ENCODE measurements at places on chromosomes 2 and 18.

- DNase-seq = no peak
These were observed 150.1 kb downstream of the ARHGAP28 start for GRCh38 chr18:6879508-6880195.

GRCh38 chr18:13437034-13437433, 218.5 kb downstream of the LDLRAD4 start:
- no peak for DNase-seq

GRCh38 chr2:74349889-74350288, 6.7 kb upstream of the SLC4A5 start:
- no peak for DNase-seq

DNA sequence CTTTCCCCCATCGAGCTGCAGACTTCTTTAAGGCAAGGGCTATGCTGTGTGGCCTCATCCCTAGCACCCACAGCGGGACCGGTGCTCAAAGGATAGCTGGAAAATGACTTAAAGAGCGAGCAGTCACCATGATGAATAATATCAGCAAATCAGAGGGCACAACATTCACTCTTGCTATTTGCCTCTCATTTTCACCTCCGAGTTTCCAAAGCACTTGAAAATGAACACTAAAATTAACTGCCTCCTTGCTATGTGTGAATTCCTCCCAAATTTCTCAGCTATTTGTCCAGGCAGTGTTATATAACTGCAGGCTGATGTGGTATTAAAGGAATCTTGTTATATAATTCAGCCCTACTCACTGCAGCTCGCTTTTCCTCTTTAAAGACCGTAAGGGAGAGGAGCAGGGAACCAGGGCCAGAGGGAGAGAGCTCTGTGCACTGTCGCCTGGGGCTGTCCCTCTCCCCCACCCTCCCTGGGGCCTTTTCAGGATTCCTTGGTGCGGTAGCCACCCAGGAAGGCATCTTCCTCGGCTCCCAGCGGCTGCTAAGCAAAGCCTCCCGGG, 1.4 kb downstream of the CYS1 start:
- DNase-seq = no peak

- no peak for DNase-seq
These were observed 237.8 kb downstream of the PLCL1 start for GRCh38 chr2:198042189-198042588.

- peak; percentile 35 for DNase-seq
These were observed 1.1 kb downstream of the MAP2 start for GRCh38 chr2:209424781-209425470.

DNA sequence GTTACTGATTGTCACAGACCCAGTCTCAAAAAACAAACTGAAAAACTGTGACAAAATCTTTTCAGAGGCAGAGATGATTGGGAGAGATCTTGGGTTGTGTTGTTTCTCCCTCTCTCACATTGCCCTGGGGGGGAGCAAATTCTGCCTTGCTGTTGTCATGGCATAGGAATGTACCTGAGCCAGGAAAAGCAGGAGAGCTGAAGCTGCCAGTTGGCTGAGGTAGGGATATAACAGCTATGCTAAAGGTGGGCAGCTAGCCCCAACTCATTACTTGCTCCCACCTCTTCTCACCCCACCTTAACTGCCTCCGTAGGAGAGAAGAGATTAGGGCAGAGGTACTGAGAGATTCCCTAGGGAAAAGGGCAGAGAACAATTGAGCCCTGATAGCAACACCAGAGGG, 299.3 kb downstream of the OSR1 start:
- no peak for DNase-seq

DNA sequence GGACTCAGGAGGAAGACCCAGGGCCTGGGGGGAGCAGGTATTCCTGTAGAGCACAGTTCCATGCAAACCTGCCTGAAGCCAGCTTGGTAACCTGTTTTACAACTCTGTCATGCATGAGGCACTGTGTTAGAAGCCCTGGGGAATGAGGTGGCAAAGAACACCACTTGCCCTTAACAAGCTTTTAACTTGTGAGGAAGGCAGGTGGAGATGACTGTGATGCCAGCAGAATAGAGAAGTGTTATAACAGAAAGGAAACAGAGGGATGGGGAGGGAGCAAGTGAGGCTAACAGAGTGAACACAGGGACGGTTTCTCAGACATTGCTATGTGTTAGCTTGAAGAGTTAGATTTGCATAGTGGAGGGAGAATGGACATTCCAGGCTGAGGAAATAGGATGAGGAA, 11.5 kb upstream of the IL1A start:
- DNase-seq = no peak

DNA sequence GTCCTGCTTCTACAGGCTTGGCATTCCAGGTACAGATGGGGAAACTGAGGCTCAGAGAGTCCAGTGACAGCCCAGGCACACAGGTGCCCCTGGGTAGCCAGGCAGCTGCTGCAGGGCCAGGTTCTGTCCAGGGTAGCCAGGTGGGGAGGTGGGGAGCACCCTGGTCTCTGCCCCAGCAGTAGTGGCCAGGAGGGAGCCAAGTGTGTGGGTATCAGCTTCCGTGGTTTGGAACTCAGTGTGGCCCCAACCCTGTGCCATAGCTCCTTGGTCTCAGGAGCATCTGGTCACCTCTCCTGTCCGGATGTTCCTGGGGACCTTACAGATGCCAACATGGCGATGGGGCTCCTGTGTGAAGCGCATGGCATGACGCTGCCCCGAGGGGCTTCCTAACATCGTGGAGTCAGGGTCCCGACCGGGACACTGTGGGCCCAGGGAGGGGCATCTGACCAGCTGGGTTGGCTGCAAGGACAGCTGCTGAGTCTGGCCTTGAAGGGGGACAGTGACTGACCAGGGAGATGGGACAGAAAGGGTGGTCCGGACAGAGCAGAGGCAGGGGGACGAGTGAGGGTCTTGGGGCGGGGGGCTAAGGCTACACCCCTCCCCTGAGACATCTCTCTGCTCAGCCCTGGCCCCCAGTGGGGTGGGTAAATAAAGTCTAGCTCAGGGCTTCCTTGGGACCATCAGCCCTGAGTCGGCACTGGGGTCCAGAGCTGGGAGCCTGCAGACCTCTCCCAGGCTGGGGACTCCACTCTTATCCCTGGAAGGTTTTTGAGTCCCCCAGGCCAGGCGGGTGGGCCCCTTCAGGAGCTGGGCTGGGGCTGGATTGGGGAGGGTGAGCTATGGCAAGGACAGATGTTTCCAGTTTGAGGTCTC, 76.0 kb upstream of the SMAD7 start:
- DNase-seq = no peak

DNA sequence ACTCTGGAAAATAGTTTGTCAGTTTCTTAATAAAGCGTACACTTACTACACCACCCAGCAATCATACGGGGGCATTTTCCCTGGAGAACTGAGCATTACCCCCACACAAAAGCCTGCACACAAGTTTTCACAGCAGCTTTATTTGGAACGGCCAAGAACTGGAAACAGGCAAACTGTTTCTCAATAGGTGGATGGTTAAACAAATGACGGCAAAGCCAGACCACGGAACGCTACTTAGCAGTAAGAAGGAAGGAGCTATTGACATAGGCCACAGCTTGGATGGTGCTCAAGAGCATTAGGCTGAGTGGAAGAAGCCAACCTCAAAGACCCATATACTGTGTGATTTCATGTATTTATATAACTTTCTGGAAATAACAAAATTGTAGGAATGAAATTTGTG, 9.0 kb downstream of the MALL start:
- DNase-seq = no peak

DNA sequence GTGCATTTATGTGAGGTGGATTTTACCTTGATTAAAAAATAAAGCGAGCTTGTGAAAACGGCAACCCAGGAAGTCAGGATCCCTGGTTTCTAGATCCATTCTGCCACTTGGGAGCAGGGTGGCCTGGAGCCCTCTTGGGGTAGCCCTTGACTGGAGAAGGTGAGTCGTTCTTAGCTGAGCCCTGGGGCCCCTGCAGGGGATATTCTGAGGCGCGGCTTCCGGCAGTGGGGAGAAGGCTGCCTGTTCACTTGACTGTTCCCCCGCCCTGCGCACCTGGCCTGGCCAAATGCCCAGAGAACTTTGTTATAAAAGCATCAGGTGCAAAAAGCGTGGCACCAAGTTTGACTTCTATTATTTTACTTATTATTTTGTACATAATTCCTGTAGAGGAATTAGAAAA, 221.9 kb downstream of the DYSF start:
- DNase-seq = no peak

GRCh38 chr18:7592305-7593071, 25.4 kb downstream of the PTPRM start:
- no peak for DNase-seq

DNA sequence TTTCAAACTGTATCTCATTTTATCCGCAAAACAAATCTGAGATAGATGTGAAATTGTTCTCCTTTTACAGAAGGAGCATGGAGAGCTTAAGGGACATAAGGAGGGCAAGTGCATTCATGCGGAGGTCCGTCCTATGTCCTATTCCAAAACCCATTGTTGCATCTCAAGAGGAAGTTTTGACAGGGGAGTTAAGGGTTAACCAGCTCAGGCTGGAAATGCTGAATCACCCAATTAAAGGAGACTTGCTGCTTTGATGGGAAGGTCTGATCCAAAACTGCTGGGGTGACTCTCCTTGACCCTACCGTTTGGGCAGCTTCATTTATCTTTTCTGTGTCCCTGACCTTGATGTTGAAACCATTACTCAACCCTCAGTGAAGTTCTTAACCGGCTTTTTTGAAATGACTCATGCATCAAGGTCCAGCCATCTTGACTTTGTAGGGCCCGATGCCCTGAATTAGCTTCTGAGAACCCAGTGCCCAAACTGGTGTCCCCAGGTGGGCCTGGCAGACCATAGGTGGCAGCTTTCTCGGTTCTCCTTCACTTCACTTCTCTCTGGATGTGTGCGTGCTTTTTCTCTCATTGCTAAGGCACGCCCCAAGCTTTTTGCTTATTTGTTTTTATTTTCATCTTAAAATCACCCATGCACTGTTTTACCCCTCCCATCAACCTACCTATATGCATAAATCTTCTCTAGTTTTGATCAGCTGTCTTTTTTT, 15.9 kb upstream of the TXNDC2 start:
- no peak for DNase-seq

DNA sequence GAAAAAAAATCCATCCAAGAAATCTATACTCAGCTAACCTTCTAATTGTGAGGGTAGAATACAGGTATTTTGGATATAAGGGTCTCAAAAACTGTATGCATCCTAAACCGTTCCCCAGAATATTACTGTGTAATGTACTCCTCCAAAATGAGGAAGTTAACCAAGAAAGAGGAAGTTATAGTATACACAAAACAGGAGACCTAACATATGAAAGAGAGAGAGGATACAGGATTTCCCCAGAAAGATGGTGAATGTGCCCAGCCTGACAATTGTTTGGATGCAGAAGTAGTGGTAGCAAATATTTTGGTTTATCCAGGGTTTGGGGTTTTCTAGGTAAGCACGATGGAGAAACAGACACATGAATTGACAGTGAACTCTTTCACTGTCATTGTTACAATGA, 50.6 kb downstream of the GALNT3 start:
- no peak for DNase-seq

- no peak for DNase-seq
These were observed 13.8 kb downstream of the MAPK4 start for GRCh38 chr18:50573679-50574078.

DNA sequence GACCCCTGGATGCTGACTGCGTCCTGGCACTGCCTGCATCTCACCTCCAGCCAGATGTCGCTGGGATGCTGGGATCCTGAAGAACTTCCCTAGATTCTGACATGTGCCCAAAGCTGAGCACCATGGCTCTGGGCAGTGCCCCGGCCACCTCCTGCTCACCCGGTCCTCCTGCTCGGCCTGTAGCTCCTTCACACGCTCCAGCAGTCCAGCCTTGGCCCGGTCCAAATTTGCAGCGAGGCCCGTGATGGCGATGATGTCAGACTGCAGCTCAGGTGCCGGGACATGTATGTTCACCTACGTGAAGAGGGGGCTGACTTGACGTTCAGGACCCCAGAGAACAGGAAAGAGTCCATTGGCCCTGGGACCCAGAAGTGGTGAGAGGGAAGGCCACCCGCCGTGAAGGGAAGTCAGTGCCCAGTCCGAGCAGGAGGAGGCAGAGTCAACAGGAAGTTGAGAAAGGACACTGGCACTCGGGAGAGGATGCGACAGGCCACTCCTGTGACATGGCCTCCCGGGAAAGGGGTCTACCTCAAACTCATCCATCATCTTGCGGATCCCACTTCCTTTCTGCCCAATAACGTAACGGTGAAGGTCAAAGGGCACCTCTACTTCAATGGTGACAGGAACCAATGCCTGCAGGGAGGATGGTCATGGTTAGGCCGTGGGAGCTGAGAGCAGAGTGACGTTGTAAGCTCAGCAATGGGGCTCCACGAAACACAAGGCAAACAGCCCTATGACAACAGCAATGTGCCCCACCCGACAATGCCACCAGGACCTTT, 46.7 kb downstream of the ANO7 start:
- no peak for DNase-seq

DNA sequence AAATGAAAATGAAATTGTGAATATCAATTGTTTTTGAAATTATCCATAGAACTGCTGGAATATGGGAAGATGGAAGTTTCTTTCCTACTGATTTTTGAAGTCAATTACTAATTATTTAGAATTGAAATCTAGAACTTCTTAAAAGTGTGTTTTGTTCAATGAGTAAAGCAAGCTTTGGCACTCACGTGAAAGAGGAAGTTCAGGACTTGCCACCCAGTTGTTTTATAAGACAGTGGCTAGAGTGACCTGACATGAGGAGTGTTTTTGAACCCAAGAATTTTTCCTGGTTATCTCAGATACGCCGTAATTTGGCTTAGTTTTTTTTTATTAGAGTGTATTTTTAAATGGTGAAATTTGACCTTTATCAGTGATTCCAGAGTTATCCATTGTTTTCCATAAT, 3.5 kb downstream of the MXD1 start:
- no peak for DNase-seq

DNA sequence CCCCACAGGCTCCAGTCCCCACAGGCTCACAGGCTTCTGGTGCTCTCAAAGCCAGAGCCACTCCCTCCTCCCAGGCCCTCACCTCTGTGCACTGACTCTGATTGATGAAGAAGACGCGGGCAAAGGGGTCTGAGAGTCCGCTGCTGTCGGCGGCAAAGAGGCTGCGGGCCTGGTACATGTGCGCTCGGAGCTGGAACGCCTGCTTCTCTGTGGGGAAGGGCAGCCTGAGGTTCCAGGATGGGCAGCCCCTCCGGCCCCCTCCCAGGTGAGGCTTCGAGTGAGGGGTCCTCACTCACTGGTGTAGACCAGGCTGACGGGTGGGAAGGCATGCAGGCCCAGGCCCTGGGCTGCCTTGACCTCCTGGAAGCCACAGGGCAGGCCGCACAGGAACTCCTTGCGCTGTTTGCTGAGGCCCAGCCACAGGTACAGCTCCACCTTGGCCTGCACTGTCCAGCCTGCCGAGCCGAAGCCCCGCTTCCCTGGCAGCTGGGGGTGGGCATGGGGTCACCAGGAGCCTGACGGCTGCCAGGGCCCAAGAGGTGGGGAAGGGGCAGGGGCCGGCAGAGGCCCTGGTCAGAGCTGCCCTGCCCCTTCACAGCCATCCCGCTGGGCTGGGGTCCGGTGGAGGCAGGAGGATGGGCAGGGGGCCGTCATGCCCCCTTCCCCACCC, 2.0 kb downstream of the OTOF start:
- no peak for DNase-seq

GRCh38 chr2:46430413-46430812, 49.0 kb upstream of the TMEM247 start:
- no peak for DNase-seq
